ENCODE measurements at places on chromosomes 3 and 15.

DNA sequence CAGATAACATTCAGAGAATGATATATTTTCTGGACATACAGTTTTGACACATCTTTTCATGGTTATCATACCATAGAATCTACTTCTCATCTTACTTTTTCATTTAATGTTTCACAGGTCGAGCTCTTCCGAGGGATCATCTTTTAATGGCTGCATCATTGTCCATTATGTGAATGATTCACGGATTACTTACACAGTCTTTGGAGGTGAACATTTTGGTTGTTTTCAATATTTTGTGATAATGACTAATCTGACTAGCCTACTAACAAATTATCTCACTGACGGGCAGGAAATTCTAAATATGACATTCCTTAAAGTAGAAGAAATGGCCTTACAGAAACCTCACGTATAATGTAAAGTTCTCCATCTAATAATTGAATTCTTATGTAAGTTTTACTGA lies 209.1 kb upstream of the STRIT1 start:
- DNase-seq = no peak

GRCh38 chr3:54538346-54538745 lies 389.5 kb downstream of the LRTM1 start:
- no peak for DNase-seq

- no peak for DNase-seq
These were observed 77.1 kb downstream of the SLC25A26 start for GRCh38 chr3:66297900-66298299.

DNA sequence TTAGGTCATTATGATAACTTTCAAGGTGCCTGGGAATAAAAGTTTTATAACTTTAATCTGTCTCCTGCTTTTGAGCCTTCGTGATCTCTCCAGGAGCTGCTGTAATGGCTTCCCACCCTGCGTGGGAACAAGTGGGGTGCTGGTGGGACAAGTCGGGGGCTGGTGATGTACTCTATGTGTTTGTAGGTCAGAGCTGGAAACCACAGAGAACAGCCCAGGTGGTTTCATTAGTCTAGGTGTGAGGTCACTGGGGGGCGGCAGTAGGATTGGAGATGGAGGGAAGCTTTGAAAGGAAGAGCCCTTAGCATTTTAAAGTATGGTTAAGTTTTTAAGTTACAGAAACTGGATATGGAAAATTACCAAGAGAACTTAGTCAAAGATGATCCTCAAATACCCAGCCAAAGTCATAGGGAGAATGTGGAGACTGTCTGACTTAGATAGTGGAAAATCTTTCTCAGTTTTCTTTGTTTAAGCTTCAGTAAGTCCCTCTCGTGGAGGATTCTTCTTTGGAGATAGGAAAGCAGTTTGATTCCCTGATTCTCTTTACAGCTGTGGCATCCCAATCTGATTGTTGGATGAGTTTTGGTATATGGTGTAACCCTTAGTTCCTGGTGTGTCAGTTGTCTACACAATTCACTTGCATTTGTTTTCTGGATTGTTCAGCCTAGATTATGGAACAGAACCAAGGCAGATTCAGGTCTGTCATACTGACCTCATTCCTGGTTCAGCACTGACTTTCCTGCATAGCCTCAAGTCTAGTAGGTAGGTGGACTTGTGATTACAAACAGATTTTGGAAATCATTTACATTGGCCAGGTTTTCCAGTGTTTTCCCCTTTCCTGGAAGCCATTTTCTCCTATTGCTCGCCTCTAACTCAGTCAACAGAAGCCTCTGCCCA lies 115.6 kb downstream of the FNDC3B start:
- no peak for DNase-seq

GRCh38 chr15:80988148-80988796 lies 1.3 kb downstream of the MESD start:
- DNase-seq = no peak
